GM12878 (cell line): ENCODE measurements at places on chromosomes 16 and 17. TPM values are rescaled to one million over a fixed set of nuclear protein-coding genes. Genes with fewer than 3 reads are reported as not detected.

The PTGES3L gene
- total RNA-seq, result 0.51 and 0.62 TPM in 2 replicates

The CCDC144A gene
- 0.92 and 1.3 TPM in 2 replicates for total RNA-seq

The OXLD1 gene
- 61.2 and 70.8 TPM in 2 replicates for total RNA-seq

The PMFBP1 gene
- 1.8 and 1.9 TPM in 2 replicates for total RNA-seq

The CCL7 gene
- not detected in 2 replicates for total RNA-seq
